ENCODE measurements at places on chromosomes 7 and 10.

DNA sequence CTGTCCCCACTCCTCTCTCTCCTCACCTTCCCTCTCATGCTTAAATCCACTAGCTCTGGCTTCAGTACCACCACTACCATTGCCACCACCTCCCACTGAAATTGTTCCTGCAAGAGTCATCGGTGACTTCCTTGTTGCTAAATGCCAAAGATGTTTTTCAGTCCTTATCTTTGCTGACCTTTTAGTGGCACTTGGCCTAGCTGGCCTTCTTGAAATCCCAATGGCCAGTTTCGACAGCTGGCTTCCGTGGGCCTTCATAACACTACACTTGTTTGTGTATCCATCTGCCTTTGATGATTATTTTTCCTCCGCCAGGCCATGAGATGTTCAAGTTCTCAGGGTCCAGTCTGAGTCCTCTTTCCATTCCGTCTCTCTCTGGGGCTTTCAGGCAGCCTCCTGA, 118.2 kb upstream of the NANOS1 start:
- DNase-seq, result no peak

DNA sequence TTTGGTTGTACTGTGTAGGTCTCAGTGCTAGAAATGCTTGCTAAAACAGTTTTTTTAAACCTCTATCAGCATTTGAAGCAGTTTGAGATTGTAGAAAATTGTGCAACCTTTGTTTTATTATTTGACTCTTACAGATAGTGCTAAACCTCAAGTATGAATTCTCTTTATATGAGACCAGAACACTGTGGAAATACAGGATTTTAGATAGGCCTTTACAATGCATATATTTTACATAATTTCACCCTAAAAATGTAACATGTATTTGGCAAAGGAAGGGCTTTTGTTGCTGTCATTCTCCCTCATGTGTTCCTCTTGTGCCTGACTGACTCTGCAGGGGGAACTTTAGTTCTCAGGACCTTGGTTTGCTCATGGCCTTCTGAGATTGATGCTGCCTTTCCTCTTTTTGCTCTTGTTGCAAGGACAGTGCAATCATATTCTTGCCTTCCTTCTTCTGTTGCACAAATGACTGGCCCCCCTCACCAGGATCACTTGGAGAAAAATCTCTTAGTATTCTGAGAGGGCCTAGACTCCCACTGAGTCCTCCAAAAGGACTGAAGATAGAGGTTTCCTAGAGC, 188.7 kb downstream of the PPP1R9A start:
- DNase-seq, result no peak

GRCh38 chr7:98659756-98660155, 42.7 kb downstream of the NPTX2 start:
- DNase-seq, result no peak

- DNase-seq, result no peak
These were observed 688.4 kb downstream of the REEP3 start for GRCh38 chr10:64209561-64209960.

DNA sequence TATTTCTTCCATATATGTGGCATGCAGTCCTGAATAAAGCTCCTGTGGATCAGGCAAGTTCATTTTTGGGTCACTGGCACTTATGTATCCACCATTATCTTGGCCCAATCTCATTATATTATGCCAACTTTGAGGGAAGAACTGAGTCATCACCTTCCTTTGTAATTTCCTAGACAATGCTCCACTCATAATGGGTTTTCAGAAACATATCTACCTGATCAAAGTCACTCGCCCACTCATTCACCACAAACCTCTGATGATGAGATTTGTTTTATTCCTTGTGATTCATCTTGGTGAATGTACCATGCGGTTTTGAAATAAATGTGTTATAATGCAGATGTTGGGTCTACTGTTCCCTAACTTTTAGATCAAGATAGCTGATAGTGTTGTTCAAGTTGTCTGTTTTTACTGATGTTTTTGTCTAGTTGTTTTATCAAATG, 525.8 kb downstream of the KIF20B start:
- DNase-seq, result no peak

All from NCI-H1417 (cell line).